Testis (tissue), 5 donors: ENCODE measurements at places on chromosomes 4 and X. TPM values are rescaled to one million over a fixed set of nuclear protein-coding genes. Genes with fewer than 3 reads are reported as not detected.

GRCh38 chr4:20298455-20298854 lies 46.8 kb downstream of the SLIT2 start:
- no peak for DNase-seq
- H3K4me1 ChIP-seq = no peaks in the 10 kb centered on the region
- H3K27me3 ChIP-seq = no peaks in the 10 kb centered on the region

The EDNRA gene
- total RNA-seq = 9.4 TPM

The COL25A1 gene
- 19.2 TPM for total RNA-seq

DNA sequence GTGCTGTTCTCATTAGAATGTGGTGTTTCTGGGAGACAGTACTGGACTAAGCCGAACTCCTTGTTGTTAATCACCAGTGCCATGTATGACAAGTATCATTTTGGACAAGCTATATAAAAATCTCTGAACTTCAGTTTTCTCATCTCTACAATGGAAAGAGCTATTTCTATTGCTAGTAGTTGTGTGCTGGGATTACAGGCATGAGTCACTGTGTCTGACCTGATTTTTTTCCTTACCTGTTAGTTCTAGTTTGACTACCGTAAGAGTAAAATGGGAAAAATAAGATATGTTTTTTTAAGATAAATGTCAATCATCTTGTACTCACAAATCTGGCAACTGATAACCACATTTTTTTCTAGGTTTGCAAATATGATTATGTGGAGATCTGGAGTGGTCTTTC lies 192.3 kb downstream of the TLL1 start:
- H3K4me3 ChIP-seq = no peak overlapping the region
- no peaks in the 10 kb centered on the region for H3K4me1 ChIP-seq
- no peak for DNase-seq
- no peaks in the 10 kb centered on the region for H3K27me3 ChIP-seq

The IGSF1 gene
- 19.4 TPM for total RNA-seq

GRCh38 chr4:26962720-26963119 lies 102.1 kb downstream of the STIM2 start:
- H3K36me3 ChIP-seq = no peaks in the 10 kb centered on the region
- no peaks in the 10 kb centered on the region for H3K4me1 ChIP-seq
- no peak overlapping the region for H3K27ac ChIP-seq

GRCh38 chr4:188372829-188373228 lies 233.6 kb downstream of the TRIML1 start:
- H3K4me3 ChIP-seq = no peak overlapping the region
- no peak for DNase-seq
- H3K27ac ChIP-seq = no peak overlapping the region
- H3K27me3 ChIP-seq = no peaks in the 10 kb centered on the region

DNA sequence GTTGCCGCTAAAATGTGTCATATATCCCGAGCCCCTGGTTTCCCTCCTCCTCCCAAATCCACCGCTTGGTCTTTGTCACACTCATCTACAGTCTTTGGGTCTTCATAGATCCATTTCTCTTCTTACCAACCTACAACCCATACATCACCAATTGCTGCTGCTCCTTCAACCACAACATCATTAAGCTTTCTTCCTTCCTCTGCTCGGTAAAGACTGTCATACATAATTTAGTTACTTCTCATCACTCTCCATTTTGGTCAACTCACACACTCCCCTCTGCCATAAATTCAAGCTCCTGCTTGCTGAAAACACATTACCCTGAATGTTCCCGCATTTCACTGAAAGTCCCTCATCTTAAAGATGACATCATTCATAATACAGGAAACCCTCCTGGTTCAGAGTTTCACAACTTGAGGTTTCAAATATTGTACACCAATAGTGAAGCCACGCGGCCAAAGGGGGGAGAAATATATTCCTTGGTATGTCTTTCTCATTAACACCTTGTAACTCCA lies 1.7 kb upstream of the DCTD start:
- no peak overlapping the region for H3K4me3 ChIP-seq
- no peak for DNase-seq
- H3K27ac ChIP-seq = no peak overlapping the region
- peaks cover 11% of the 10 kb centered on the region for H3K4me1 ChIP-seq

DNA sequence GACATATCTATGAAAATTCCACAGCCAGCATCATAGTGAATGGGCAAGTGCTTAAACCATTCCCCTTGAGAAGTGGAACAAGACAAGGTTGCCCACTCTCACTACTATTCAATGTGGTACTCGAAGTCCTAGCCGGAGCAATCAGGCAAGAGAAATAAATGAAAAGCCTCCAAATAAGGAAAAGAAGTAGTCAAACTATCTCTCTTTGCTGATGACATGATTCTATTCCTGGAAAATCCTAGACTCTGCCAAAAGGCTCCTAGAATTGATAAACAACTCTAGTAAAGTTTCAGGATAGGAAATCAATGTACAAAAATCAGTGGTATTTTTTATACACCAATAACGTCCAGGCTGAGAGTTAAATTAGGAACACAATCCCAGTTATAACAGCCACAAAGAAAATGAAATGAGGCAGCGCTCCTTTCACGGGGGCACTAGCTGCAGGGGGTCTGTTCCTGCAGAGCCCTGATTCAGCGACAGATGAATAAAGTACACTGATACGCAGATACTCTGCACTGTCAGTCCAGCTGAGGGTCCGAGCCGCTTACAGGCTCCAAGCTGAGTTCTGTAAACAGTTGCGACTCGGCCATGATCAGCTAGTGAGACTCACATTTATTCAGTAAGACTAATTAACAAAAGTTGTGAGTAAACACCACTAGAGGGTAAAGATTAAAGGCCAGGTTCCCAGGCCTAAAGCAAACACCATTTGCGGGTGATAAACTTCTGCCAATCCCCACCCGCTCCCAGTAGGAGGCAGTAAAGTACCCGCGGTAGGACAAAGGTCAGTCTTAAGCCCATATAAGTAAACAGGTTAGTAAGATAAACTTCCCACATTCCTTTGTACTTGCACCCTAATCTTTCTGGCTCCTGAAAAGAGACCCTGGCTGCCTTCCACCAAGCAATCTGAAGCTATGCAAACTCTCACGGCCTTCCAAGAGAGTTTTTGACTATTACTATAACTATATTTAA lies 290.6 kb upstream of the GRID2 start:
- no peaks in the 10 kb centered on the region for H3K36me3 ChIP-seq
- no peaks in the 10 kb centered on the region for H3K27me3 ChIP-seq
- H3K4me1 ChIP-seq = no peaks in the 10 kb centered on the region
- no peak overlapping the region for H3K4me3 ChIP-seq
- no peak overlapping the region for H3K27ac ChIP-seq

DNA sequence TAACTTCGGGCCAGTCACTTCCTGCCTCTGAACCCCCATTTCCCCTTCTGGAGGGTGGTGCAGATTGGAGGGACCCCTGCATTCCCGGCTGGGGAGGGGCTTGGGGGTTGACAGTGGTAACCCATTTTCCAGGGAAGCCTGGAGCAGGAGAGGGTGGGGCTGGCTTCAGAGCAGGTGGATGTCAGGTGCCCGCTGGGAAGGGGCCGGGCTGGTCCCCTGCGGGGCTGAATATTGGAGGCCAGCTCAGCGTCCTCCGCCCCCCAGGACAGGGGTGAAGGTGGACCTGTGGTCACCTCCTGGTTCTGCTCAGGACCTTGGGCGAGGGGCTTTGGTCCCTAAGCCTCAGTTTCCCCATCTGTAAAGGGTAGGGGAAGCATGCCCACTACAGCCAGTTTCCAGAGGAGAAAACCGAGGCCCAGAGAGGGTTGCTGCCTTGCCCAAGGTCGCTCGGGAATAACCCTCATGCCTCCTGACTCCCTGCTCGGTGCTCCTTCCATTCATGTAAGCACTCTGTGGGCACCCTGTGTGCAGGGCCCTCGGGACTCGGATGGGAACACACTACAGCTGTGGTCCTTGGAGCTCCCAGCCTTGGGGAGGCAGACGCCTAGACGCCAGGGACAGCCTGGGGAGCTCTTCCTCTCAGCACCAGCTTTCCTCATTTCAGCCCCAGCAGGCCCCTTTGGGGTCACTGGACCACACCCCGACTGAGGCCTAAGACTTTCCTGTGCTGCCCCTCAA lies 683 bp downstream of the MAN2B2 start:
- H3K27me3 ChIP-seq = no peaks in the 10 kb centered on the region
- no peak for DNase-seq
- peaks cover 8% of the 10 kb centered on the region for H3K4me1 ChIP-seq
- H3K27ac ChIP-seq = peak overlapping the region; percentile 34
- no peaks in the 10 kb centered on the region for H3K36me3 ChIP-seq

- no peak for DNase-seq
- H3K36me3 ChIP-seq = no peaks in the 10 kb centered on the region
- no peaks in the 10 kb centered on the region for H3K27me3 ChIP-seq
- H3K27ac ChIP-seq = no peak overlapping the region
- no peaks in the 10 kb centered on the region for H3K4me1 ChIP-seq
These were observed 90.3 kb downstream of the ANTXR2 start for GRCh38 chr4:79982601-79983322.

- H3K4me1 ChIP-seq = no peaks in the 10 kb centered on the region
- H3K4me3 ChIP-seq = no peak overlapping the region
- H3K27me3 ChIP-seq = no peaks in the 10 kb centered on the region
- no peaks in the 10 kb centered on the region for H3K36me3 ChIP-seq
- no peak overlapping the region for H3K27ac ChIP-seq
- DNase-seq = no peak
These were observed 16.8 kb downstream of the SMAD1 start for GRCh38 chr4:145498430-145498829.

The CFAP299 gene
- total RNA-seq = 18.1 TPM

The EIF4E gene
- total RNA-seq = 155 TPM

DNA sequence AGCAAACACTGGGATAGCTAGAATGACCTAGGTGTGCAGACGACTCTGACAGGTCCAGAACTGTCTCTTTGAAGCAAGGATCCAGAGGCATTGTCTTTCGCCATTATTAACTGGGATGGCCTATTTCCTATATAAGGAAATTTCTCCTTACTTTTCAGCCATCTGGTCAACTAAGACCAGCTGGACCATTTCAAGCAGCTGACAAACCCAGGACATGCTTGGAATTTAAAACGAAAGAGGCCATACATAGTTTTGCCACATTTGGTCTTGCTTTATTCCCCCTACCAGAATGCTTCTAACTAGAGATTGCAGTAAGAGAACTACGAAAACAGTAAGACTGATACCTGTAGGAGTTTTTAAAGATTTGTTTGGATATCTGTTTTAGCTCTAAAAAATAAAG lies 87.0 kb downstream of the GLRA2 start:
- H3K27ac ChIP-seq = no peak overlapping the region
- H3K36me3 ChIP-seq = no peaks in the 10 kb centered on the region
- H3K27me3 ChIP-seq = no peaks in the 10 kb centered on the region
- no peak for DNase-seq
- no peaks in the 10 kb centered on the region for H3K4me1 ChIP-seq

The EDA gene
- total RNA-seq = 4.6 TPM

DNA sequence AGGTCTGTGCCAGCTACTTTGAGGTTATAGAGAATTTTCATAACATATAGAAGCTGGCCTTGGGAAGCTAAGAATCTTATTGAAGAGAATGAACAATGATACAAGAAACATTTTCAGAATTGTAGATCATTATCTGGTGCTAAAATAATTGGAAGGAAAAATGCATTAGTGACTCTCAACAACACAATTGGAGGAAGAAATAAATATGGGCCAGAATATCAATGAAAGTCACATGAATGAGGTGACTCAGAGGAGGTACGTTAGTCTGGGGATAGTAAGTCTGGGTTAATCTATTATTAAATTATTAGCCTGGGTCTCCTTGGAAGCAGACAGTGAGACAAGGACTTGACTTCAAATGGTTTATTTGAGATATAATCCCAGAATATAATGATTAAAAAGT lies 529.3 kb upstream of the SLIT2 start:
- H3K4me3 ChIP-seq = no peak overlapping the region
- H3K4me1 ChIP-seq = no peaks in the 10 kb centered on the region
- H3K36me3 ChIP-seq = no peaks in the 10 kb centered on the region
- H3K27me3 ChIP-seq = no peaks in the 10 kb centered on the region
- H3K27ac ChIP-seq = no peak overlapping the region

DNA sequence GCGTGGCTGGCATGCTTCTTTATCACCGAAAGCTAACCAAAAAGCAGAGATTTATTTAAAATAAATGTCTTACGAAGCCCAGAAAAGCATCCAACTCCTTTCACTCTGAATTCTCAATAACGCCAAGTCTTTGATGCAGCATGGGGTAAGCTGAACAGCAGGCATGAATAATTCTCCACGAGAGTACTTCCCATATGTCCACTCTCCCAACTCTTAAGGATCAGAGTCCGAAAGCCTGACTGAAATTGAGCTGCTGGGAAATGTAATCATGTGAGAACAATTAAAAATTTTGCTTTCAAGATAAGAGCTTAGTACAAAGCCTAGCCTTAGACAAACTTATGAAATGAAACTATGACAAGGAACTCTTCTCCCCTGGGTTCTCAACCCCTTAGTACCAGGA lies 7.5 kb upstream of the SLC39A8 start:
- no peaks in the 10 kb centered on the region for H3K4me1 ChIP-seq
- no peak overlapping the region for H3K4me3 ChIP-seq
- H3K36me3 ChIP-seq = no peaks in the 10 kb centered on the region
- no peak overlapping the region for H3K27ac ChIP-seq

DNA sequence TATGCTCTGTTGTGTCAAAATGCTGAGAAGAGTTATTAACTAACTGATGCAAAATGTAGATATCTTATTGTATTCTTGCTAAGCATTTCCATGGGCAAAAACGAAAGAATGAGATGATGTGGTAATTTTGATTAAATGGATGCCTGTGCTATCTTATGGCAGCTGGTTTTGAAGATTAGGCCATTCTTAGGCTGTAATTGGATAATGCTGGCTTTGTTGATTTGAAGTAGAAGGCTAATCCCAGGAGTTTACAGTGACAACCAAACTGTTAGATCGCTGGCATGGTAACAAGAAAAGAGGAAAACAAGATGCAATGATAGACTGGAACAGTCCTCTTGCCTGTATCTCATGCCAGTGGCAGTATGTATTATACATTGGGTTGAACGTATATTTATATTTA lies 74.1 kb upstream of the WDR44 start:
- no peaks in the 10 kb centered on the region for H3K27me3 ChIP-seq
- no peak overlapping the region for H3K4me3 ChIP-seq
- no peaks in the 10 kb centered on the region for H3K36me3 ChIP-seq
- H3K27ac ChIP-seq = no peak overlapping the region
- no peaks in the 10 kb centered on the region for H3K4me1 ChIP-seq

DNA sequence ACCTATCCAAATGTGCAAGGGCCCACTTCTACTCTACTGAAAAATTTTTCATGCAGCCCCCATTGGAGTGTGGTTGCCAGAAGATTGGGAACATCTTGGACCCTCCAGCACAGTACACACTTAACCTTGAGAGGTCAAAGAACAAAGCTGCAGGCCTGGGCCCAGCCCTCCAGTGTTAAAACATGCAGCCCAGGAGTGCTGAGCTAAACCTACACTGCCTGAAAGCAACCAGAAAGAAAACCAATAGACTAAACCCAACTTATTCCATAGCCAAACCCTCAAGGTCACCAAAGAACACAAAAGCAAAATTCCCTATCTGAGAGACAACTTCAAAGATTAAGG lies 47.9 kb downstream of the TECRL start:
- DNase-seq = no peak
- no peak overlapping the region for H3K4me3 ChIP-seq
- no peaks in the 10 kb centered on the region for H3K36me3 ChIP-seq
- no peaks in the 10 kb centered on the region for H3K4me1 ChIP-seq
- no peaks in the 10 kb centered on the region for H3K27me3 ChIP-seq

GRCh38 chr4:2820216-2820982 lies 23.2 kb upstream of the ADD1 start:
- peaks cover 17% of the 10 kb centered on the region for H3K4me1 ChIP-seq
- no peak overlapping the region for H3K27ac ChIP-seq
- H3K36me3 ChIP-seq = no peaks in the 10 kb centered on the region
- no peaks in the 10 kb centered on the region for H3K27me3 ChIP-seq
- no peak for DNase-seq
